ENCODE measurements at places on chromosomes 7 and 10.

- DNase-seq: no peak
These were observed 398.4 kb downstream of the PLXNA4 start for GRCh38 chr7:132177708-132178401.

DNA sequence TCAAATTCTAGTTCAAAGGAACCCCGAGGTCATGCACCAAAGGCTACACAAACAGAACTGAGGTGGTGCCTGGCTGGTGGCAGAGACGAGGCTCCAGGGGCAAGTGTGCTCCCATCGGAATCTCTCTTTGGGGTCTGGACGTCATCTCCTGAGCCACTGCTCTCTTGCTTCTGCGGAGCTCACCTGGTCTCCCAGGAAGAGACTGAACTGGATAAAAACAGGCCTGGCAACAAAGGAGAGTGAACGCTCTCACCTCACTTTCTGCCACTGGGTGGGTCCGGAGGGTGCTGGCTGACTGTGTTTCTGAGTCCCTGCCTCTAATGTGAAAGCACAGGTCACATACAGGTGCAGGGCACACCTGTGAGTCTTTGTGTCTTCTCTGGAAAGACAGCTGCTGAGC, 22.4 kb downstream of the VIPR2 start:
- DNase-seq: no peak

DNA sequence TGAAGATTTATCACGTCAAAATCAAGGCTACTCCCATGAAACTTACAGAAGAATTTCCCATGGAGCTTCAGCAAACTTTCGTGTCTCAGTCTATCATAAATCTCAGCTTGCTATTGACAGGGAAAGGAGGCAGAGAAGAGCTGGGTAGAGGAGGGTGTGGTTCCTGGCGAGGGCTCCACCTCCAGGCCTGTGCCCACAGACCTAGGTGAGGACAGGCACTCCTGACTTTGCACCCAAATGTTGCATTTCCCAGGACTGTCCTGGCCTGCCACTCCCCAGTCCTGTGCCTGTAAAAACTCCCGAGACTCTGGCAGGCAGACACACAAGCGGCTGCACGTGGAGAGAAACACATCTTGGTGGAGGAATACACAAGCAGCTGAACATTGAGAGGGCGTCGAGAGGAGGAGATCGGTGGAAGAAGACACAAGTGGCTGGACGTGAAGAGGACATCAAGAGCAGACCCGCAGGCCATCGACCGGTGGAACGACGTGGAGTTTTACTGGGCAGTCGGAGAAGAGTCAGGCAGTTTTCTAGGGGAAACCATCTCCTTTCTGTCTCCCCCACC, 145.1 kb downstream of the CTNNA3 start:
- DNase-seq: no peak

GRCh38 chr10:3548702-3549101, 236.3 kb downstream of the KLF6 start:
- no peak for DNase-seq

GRCh38 chr10:73076360-73077183, 20.1 kb downstream of the P4HA1 start:
- DNase-seq: no peak

GRCh38 chr7:87473986-87474385, 1.5 kb downstream of the ABCB4 start:
- DNase-seq: no peak

DNA sequence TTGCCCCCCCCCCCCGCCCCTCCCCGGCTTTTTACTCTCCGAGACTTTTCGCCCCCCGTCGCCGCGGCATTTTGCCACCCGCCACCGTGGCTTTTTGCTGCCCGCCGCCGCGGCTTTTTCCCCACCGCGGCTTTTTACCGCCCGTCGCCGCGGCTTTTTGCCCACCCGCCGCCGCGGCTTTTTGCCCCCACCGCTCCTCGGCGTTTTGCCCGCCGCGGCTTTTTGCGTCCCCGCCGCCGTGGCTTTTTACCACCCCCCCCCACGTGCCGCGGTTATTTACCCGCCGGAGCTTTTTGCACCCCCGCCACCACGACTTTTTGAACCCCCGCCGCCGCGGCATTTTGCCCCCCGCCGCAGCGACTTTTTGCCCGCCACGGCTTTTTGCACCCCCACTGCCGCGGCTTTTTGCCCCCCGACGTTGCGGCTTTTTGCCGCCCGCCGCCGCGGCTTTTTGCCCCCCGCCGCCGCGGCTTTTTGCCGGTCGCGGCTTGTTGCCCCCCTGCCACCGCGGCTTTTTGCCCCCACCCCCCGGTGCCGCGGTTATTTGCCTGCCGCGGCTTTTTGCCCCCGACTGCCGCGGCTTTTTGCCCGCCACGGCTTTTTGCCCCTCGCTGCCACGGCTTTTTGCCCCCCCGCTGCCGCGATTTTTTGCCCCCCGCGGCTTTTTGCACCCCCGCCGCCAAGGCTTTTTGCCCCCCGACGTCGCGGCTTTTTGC, 461.1 kb downstream of the ZNF33B start:
- DNase-seq: no peak

DNA sequence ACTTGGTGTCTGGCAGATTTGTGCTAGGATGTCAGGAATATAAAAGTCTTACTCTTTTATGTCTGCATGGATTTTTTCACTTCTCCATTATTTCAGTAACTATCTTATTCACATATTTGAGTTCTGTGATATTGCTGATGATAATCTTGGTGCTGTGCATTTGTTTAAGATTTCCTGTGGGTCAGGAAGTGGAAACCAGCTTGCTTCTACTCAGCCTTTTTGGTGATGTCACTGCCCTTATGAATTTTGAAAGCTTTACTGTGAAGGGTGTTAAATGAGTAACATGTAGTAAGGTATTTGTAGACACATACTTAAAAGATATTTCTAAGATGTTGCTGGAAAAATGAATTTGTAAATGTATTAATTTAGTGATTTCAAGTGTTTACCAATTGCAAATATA, 69.5 kb upstream of the VOPP1 start:
- no peak for DNase-seq

Data from liver (tissue), 10 donors.